ENCODE measurements at places on chromosomes 5 and 9.
A peak's percentile ranks its signal among the peaks of the same experiment; 100 is the strongest.

DNA sequence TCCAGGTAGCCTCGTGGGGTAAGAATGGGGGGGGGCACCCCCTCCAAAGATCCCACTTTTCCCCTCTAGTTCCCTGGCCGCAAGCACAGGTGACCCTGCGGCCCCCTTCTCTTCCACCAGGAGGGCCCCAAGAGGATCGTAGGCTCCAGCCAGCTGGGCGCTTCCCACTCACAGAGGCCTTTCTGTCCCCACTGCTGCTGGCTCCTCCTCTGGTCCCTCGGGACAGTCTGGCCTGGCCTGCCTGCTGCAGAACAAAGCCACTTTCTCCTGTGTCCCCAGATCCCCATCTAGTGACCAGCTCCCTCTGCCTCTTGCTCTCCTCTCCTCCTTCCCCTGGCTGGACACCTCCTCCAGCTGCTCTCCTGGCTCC, 534 bp upstream of the SAPCD2 start:
- peak; percentile 57 for DNase-seq

- DNase-seq, result no peak
Measured at GRCh38 chr9:19517202-19517942, 108.6 kb downstream of the ACER2 start.

DNA sequence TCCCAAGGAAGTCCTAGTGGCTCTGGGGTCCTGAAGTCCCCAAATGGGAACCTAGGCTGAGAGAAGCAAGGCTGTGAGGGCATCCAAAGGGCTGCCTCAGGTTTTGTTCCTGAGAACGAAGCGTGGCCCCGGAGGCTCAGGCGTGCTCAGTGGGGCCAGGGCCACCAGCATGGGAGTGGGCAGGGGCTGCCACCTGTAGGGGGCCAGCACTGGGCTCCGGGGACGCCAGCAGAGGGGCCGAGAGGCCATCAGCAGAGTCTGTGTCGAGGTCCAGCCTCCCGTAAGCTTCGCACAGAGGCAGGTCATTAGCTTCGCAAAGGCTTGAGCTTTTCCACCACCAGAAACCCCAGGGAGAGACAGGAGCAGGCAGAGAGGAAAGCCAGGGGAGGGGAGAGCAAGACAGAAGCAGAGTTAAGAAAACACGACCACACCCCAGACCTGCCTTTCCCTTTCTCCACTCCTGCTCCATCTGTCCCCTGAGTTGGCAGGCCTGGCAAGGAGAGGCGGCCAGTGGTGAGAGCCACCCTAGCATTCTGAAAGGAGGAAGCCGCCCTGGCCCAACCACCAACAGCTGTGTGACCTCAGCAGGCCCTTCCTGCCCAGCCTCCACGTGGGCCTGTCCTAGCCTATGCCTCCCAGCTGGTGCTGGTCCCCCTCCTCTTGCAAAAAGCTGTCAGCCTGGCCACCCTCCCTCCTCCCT, 5.5 kb upstream of the SURF6 start:
- no peak for DNase-seq

DNA sequence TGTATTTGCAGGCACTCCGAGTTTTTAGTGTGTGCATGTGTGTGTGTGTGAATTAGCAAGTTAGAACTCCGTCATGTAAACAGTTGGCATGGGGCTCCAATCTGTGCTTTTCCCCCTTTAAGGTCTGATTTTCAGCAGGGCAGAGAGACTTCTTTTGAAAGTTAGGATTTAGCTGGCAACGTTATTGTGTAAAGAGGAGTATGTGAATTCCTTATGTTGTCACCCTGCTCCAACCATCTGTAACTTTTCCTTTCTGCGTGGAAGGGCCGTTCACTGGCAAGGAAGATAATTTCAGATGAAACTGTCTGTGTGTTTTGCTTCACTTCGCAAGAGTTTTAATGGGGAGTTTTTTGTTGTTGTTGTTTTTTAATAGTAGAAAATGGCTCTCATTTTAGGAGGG, 332 bp downstream of the SGCD start:
- DNase-seq, result no peak

GRCh38 chr5:135214897-135215616, 181.0 kb upstream of the PITX1 start:
- no peak for DNase-seq

- no peak for DNase-seq
Measured at GRCh38 chr9:113350937-113351336, 1.6 kb downstream of the BSPRY start.

GRCh38 chr5:167339205-167339604, 952.2 kb upstream of the WWC1 start:
- DNase-seq, result no peak

DNA sequence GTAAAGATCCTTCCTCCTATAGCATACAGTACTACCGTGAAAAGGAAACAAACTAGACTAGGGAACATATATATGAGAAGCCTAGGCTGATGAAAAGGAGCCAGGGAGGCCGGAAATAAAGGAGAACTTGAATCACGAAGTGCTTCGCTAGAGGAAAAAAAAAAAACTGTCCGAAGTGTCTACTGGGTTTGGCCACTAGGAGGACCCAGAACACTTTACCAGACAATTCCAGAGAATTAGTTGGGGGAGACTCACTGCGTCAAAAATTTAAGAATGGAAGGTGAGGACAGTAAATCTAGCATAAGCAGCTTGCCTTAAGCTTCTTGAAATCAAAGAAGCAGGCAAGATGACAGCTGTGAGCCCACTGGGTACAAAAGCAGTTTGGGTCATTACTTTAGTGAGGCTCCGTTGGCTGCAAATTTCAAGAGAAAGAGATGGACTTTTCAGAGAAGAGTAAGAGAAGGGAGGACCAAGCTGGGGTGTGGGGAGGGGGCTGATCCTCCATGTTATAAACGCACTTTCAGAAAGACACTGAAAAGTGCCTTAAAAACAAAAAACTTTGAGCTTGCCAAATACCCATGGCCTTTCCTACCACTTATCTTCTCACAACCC, 47.4 kb downstream of the P4HA2 start:
- DNase-seq, result no peak

- no peak for DNase-seq
Measured at GRCh38 chr5:119071561-119071995, 691 bp downstream of the DMXL1 start.

- DNase-seq, result no peak
Measured at GRCh38 chr9:4886698-4887097, 94.0 kb downstream of the RCL1 start.

- no peak for DNase-seq
Measured at GRCh38 chr9:83296123-83296522, 233.2 kb upstream of the RASEF start.

DNA sequence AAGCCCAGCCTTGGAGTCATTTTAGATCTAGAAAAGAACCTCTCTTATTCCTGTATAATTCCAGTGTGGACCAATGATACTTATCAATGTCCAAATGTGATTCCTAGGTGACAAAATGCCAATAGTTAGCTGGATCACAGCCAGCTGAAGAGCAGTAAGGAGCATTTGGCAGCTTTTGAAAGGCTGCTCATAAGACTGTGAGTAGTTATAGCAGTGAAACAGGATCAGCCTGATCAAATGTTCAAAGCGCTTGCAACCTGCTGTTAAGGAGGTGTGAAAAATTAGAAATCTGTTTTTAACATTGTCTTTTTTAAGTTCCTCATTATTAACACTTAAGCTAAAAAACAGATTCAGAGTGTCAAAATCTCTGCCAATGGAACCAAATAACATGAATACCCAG, 85.1 kb downstream of the SSBP2 start:
- no peak for DNase-seq

DNA sequence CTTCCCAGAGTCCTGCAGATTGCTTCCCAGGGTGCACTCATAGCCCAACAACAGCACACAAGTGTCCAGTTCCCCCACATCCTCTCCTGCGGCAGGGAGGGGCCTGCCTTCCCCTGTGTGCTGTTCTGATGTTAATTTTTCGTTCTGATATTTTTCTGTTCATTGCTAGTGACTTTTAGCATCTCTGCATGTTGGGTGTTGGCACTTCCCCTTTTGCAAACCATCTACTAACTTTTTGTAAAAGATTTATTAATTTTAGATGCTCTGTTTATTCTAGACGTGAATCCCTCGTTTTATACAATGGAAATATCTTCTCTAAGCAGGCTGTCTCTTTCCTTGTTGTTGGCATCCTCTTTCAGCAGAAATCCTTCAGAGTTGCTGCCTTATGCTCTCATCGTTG, 97.3 kb upstream of the DAP start:
- no peak for DNase-seq

GRCh38 chr9:123175854-123176629, 92.3 kb downstream of the STRBP start:
- no peak for DNase-seq

GRCh38 chr5:147539053-147539452, 29.2 kb upstream of the DPYSL3 start:
- no peak for DNase-seq

GRCh38 chr5:9462109-9462508, 83.8 kb downstream of the SEMA5A start:
- no peak for DNase-seq

DNA sequence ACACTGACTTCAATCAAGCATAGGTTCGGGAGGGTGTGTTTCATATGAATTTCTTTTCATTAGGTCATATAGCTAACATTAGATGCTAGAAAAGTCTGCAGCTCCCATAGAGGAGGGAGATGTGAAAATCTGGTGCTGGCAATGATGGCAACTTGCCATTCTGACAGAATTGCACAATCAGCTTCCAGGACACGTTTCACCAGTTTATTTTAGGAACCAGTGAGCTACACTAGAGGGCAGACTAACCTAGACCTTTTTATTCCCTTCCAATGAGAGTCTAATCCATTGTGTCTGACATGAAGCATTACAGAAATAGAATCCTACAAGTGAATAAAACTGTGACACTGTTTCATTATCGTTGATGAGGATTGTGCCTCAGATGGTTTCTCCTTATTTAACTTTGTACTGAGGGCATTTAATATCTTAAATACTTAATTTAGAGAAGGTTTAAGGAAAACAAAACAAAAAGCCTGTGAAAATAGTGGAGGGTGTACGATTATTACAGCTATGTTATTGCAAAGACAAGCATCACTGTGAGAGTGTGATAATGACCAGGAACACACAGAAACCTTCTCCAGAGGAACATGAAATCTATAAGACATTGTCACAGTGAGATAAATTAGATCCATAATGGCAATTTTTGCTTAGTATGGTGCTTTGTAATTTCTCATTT, 363.3 kb upstream of the RPS23 start:
- DNase-seq, result peak; percentile 49

DNA sequence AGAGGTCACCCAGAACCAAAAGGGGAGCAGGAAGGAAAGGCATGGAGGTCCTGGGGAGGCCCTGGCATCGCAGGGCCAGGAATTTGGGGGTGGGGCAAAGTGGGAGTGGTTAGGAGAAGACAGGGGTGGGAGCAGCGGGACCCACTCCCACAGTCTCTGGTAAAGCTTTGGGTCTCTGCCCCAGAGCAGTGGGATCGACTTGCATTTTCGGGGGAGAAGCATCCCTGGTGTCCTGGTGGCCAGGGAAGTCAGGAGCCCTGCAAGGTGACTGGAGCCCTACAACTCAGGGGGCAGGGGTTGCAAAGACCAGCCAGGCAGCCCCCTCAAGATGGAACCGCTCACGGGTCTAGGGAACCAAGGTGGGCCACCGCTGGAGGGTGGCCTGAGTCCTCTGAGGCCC, 22.4 kb upstream of the GTF3C5 start:
- no peak for DNase-seq

GRCh38 chr9:90836411-90837080, 34.9 kb downstream of the SYK start:
- no peak for DNase-seq

- no peak for DNase-seq
Measured at GRCh38 chr5:114789773-114790402, 379.8 kb downstream of the TRIM36 start.

- DNase-seq, result no peak
Measured at GRCh38 chr5:36397901-36398536, 96.3 kb upstream of the RANBP3L start.

GRCh38 chr9:5354184-5354583, 14.5 kb upstream of the RLN1 start:
- DNase-seq, result no peak

DNA sequence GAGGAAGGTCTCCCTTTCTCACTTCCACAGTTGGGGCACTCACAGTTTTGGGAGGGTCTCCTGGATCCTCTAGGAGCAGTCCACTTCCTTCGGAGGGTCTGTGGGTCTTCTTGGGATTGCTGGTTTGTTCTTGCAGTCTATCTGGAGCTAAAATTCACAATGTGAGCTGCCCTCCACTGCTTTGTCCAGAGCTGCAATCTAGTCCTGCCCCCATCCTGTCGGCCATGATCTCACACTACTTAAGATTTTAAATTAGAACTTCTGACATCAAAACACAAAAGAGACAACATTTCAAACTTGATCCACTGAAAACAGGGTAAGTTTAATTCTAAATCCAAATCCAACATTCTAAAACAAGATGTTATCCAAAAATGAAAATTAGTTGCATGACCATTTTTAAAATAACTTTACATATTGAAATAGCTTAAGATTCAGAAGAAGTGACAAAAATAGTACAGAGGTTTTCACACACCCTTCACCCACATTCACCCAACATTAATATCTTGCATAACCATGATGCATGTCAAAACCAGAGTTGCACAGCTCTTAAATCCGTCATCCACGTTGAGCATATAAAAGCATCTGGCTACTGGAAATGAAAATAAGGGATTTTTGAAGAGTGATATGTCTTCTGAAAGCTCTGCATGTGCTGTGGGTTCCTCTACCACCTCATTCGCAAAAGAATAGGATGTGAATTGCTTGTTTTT, 113.7 kb upstream of the EPB41L4A start:
- DNase-seq, result no peak

- no peak for DNase-seq
Measured at GRCh38 chr5:72093824-72094223, 13.5 kb upstream of the MAP1B start.

DNA sequence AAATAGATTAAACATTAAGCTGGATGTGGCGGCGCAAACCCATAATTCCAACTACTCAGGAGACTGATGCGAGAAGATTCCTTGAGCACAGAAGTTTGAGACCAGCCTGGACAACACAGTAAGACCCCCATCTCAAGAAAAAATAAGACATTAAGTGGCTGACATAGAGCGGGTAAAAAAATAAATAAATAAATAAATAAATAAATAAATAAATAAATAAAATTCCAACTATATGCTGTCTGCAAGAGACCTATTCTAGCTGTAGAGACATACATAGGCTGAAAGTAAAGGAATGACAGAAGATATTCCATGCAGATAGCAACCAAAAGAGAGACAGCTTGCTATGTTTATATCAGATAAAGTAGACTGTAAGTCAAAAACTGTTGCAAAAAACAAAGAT, 17.4 kb upstream of the SH3TC2 start:
- no peak for DNase-seq

- DNase-seq, result no peak
Measured at GRCh38 chr5:50655810-50656205, 10.6 kb upstream of the PARP8 start.

DNA sequence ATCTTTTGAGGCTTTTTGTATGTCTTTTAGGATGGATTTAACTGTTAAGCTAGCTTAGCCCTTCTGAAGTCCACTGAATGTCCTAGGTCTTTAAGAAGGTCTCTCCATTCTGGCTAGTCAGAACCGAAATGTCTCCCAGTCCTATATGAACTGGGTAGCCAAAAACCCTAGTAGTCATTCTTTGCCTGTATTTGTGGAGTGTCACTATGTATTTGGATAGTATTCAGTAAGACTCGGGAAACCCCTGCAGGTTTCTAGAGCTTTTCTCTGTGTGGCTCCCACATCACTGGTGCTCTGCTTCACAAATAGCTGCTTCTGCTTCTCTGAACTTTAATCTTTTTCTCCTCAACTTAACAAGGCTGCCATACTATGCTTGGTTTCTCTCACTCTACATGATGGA, 68.0 kb downstream of the RIC1 start:
- no peak for DNase-seq

Measured in NCI-H1436 treated with DMSO at 0.1 percent for 48 hours (cell line).